Fibroblast of skin of right quadriceps (primary cell): ENCODE measurements at places on chromosomes 5 and 9.

DNA sequence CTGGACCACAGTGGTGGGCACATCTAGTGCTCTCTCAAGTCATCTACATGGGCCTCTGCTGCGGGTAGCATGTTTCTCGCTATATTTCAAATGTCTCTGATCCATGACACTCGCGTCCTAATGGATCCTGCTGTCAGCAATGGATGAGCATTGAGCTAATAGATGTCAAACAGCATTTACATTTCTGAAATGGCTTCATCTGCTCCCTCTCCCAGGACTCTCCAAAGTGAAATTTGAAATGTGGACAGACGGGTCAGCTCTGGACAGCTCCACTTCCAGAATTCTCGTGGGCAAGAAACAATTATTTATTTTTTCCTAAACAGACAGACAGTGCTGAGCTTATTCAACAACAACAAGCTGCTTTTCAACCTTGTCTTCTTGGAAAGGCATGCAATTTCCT, 58.1 kb downstream of the FSTL4 start:
- no peak for DNase-seq

- DNase-seq, result peak; percentile 47
Observed at GRCh38 chr9:18499980-18500379, 26.0 kb downstream of the ADAMTSL1 start.

DNA sequence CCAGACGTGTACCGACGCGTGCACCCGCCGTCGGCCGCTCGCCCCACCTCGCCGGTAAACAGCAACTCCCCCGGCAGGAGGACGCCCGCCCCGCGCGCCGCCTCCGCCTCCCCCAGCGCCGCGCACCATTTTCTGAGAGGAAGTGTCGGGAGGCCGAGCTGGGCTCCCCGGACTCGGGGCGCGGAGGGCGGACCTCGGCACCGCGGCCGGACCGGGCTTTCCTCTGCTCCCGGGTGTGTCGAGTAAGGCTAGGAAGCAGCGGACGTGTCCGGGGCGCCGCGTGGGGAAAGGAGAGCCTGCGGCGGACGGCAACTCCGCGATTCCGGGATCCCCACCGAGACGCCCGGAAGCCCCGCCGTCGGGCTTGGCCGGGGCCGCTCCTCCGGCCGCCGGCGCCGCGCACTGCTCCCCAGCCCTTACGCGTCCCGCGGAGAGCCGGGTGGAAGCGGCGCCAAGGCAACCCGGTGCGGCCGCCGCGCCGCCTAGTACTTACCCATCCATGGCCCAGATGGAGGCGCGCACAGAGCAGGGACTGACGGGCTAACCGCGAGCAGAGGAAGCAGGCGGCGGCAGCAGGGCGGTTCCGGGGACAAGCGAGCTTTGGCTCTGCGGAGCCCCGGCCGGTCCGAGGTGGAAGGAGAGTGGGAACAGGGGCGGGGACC, at the start of gene PTBP3:
Gene PTBP3 (minus strand): TSS at position 643 of the 662 bp plus-strand sequence. CDS start 35,754 bp downstream, outside the sequence.
- peak; percentile 63 for DNase-seq

GRCh38 chr5:6362846-6363245, 15.5 kb downstream of the MED10 start:
- DNase-seq, result no peak

- DNase-seq, result peak; percentile 47
Observed at GRCh38 chr5:38265546-38266179, 7.3 kb downstream of the EGFLAM start.

DNA sequence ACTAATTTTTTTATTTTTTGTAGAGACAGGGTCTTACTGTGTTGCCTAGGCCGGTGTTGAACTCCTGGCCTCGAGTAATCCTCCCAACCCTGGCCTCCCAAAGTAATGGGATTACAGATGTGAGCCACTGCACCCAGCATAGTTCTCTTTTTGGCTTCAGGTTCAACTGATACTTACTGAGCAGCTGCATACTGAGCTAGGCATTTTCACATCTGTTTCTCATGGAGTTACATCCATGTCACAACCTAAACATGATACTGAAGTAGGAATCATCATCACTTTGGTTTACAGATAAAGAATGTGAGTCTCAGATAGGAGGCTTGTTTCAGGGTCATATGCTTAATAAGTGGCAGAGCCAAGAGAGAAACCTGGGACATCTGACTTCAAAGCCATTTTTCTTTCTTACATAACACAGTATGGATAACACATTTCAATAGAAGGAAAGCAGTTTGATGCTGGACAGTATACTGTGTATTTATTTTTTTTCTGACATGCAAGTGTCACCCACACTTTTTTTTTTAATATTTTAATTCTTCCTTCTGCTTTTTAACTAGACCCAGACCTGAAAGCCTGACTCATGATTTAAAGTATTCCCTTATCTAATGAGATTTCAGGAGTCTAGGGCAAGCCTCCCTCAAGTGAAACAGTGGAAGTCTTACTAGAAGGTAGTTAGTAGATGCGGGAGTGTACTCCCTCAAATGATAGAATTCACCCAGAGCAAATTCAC, 90.8 kb downstream of the HACD4 start:
- DNase-seq, result peak; percentile 14

- no peak for DNase-seq
Observed at GRCh38 chr5:143491646-143492045, 88.2 kb upstream of the NR3C1 start.

DNA sequence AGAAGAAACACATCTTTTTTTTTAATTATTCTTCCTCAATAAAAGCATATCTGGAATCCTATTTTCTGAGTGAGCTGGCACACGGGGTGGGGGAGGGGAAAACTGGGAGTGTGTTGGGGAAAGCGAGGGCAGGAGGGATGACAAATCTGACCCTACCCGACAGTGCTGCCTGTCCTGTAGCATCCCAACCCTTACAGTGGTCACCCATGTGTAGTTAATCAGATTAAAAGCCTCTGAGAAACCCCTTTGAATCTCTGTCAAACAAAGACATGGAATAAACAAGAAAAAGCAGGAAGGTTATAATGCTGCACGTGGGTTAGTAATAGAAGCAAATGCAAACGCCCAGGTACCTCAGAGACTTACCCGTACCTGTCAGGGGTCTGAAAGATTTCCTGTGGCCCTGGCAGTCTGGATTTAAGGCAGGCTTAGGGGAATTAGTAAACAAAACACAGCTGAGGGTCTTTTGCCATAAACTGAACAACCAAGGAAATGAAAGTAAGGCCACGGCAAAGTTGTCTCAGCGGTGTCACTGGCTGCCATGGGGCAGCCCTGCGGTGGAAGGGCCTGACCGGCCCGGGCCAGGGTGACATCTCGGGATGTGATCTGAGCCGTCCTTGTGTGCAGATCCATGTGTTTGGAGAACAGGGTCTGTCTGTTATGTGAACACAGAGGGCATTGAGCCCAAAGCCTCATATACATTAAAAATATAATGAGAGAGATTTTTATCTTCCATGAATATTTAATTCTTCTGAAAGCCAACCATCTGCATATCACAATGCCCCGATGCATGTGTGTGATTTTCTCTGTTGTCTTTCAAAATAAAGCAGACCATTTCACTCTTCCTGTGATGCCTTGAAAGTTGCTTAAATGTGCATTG, 308.2 kb downstream of the ZNF608 start:
- DNase-seq, result no peak
